ENCODE measurements at places on chromosomes 11 and 22.

DNA sequence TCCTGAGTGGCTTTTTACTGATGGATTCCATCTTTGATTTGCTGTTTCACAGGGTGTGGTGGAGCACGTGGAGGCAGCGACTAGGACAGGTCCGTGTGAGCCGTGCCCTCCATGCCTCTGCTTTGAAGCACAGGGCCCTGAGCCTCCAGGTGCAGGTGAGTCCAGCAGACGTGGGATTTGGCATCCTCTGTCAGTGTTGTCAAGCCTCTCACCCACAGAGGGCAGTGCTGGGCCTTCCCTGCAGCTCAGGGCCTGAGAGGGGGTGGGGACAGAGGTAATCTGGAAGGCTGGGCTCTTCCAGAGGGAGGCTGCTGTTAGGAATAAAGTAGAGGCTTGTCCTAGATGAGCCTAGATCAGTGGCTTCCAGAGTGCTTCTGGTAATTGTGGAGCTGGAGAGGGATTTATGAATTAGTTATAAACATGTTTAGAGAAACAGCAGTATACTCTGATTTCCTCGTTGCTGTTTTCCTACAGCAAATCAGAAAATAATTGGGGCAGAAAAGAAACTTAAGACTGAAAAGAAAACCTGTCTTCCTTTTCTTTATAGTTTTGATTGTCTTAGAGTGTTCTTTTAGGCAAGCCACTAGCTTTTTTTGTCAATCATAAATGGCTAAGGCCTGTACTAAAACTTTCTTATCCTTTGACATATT, 65.0 kb downstream of the SFI1 start:
- peak; percentile 96 for DNase-seq

DNA sequence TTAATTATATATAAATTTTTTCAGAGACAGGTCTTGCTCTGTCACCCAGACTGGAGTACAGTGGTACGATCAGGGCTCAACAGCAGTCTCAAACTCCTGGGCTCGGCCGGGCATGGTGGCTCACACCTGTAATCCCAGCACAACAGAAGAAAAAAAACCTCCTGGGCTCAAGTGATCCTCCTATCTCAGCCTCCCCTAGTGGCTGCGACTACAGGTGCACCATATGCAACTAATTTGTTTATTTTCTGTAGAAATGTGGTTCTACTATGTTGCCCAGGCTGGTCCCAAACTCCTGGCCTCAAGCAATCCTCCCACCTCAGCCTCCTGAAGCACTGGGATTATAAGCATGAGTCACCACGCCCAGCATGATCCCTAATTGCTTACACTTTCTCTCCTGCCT, 56.1 kb upstream of the SLC35C1 start:
- no peak for DNase-seq

- DNase-seq, result no peak
These were observed 68.7 kb downstream of the SCN3B start for GRCh38 chr11:123585706-123586105.

DNA sequence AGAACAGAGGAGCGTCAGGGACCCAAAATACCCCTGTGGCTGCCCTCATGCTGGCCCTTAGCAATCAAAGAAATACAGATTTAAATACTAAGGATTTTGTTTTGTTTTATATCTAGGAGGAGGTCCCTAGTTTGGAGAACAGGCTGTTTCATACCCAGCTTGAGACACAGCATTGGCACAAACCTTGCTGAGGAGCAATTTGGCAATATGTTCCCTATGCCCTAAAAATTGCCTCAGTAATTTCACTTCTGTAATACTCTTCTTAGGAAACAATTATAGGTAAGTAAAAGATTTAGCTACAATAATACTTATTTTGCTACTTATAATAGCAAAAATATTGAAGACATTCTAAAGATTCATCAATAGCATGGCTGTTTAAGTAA, 37.0 kb downstream of the TSKU start:
- no peak for DNase-seq

GRCh38 chr11:44992181-44992582, 41.5 kb upstream of the TP53I11 start:
- no peak for DNase-seq

DNA sequence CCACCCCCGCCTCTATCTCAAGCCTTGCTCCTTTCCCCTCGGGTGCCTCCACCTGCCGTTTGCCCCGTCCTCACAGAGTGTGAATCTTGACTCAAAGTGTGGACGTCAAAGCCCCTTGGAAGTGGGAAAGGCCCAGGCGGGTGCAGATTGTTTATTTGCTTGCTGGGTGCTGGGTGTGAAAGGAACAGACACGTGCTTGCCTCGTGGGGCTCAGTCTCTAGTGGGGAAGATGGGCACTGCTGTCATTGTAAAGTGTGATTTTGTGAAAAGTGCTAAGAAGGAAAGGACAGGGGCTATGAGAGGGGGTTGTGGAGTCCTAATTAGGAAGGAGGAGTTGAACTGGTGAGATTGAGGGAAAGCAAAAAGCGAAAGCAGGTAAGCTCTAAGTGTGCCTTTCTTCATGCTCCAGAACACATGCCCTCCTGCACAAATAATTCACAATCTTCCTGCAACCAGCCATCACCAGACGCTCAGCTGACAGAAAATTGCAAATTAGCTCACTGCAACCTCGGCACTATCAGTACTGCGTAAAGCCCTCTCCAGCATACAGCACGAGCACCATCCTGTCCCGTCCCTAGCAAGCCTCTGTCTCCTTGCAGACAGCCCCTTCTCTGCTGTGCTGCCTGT, 9.7 kb upstream of the GCAT start:
- no peak for DNase-seq

DNA sequence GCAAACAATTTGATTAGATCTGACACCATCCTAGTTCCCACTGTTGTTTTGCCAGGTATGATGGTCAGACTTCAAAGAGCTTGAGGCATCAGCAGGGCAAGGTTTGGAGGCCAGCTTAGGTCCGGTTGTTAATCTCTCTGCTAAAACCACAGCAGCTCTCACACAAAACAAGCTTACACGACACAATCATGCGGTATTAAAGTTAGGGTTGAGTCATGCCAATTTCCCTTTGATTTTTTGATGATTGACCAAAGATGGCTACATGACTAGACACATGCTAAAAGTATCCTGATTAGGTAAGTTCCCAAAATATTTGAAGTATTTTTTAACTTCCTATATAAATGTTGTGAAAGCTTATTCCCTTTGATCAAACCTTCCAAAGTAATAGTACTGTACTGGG, 145.9 kb downstream of the ELP4 start:
- DNase-seq, result peak; percentile 34

GRCh38 chr11:43367382-43368178, 8.9 kb downstream of the TTC17 start:
- no peak for DNase-seq

DNA sequence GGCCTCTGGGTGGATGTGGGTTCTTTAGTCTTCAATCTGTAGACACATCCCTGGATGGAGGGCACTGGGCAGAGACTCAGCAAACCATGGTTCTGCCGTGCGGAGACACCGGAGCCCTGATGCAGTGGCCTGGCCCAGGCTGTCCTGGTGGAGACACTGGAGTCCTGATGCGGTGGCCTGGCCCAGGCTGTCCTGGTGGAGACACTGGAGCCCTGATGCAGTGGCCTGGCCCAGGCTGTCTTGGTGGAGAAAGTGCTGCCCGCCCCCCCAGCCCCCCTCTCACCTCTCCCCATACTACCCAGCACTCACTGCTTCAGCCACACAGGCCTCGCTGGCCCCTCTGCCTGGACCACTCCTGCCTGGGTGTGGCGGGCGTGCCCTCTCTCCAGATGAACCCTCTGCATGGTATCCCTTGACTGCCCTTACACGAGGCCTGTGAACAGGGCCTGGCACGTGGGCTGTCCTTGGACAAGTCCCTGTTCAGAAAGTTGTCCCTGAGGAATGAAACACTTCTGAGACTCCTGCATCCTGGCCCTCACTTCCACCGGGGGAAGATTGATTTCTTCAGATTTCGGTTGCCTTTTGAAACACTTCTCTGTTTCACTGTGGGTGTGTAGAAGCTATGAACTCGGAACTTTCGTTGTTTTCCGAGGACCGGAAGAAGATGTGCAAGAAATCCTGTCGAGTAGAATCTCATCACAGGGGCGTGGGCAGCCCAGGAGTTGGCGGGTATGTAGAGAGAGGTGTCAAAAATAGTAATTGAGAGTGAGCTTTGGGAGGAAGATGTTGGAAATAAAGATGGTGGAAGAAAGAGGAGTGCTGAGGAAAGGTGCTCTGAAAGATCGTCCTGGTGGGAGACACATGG, 26.2 kb downstream of the IGHMBP2 start:
- DNase-seq, result no peak

DNA sequence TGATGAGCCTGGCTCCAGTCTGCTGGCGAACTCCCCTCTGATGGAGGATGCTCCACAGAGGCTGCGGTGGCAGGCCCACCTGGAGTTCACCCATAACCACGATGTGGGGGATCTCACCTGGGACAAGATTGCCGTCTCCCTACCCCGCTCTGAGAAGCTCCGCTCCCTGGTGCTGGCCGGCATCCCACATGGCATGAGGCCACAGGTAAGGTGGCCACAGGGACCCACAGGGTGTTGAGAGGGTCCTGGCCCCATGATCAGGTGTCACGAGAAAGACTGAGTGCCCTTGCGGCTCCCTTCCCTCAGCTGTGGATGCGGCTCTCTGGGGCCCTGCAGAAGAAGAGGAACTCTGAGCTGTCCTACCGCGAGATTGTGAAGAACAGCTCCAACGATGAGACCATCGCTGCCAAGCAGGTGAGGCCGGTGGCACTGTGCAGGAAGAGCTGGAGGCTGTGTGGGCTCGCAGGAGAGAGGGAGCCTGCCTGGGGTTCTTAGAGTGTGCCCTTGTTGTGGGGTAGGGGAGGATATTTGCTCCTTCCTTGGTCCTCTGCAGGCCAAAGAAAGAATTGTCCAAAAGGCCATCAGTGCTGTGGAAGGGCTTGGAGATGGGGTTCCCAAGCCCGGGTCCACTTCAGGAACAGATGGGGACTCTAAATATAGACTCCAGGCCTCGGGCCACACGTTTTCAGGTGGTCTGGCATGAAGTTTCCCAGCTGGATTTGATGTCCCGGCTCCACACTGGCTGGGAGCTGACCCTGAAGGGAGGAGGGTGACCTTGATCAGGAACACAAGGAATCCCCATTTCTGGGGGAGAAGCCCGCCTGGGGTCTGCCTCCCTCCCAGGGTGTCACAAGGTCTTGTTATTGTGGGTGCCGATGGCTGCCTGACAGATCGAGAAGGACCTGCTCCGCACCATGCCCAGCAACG, 34.1 kb downstream of the SGSM3 start:
- DNase-seq, result no peak

DNA sequence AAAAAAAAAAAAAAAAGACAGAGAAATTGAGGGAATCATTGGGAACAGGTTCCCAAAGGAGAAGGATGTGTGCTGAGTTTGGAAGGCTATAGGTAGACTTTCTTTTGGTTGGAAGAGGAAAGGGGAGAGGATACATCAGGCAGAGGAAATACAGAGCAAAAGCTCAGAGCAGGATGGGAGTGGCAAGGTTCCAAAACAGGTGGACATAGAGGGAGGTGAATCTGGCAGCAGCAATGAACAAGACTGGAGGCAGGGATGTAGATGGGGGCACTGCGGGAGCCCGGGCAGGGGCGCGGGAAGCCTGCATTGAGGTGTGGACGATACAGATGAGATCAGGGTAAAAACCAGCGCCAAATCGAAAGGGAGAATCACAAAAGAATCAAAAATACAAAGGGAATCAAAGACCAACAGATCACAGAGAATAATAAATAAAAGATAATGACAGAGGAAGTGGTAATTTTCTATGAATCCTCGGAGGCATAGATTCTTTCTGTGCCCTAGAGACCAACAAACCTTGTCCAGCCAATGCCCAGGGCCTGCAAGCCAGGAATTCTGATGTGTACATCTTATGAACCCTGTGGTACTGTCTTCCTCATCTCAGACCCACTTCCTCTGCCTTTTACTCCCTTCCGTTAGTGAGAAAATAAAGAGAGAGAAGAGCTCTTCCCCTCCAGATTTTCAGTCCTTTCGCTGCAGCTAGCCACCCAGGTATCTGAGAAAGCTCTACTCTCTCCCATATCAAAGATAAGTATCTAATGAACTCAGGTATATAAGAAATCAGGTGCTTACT, 70.3 kb downstream of the SLC1A2 start:
- DNase-seq, result no peak

- peak; percentile 97 for DNase-seq
These were observed 59.0 kb downstream of the PPP2R1B start for GRCh38 chr11:111707039-111707690.

Data from adipocyte (in vitro differentiated cells).